T-helper 17 cell (primary cell): ENCODE measurements at places on chromosomes 5 and 9. TPM values are rescaled to one million over a fixed set of nuclear protein-coding genes. Genes with fewer than 3 reads are reported as not detected.
A peak's percentile ranks its signal among the peaks of the same experiment; 100 is the strongest.

PCDHA3 gene
- not detected for total RNA-seq

OTP gene
- total RNA-seq = not detected

ADAMTS12 gene
- total RNA-seq = not detected

GABRA6 gene
- total RNA-seq = not detected

TERT gene
- 0.80 TPM for total RNA-seq

SLC25A2 gene
- total RNA-seq = 0.70 TPM

CD274 gene
- 6.7 TPM for total RNA-seq

TAF11L10 gene
- total RNA-seq = not detected

DNA sequence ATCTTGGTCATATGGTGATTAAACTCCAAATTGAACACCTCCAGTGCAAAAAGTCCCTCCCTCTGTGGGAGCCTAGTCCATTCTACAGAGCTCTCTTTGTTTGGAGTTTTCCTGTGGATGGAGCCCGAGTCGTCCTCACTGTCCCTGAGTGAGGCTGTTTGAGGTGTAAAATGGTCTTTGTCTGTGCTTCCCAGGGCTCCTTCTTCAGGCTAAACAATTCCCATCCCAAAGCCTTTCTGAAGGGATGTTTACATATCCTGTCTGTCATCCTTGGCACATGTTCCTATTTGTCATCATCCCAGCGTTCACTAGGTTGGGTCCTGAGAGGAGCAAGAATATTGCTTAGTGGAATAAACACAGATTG is 68.9 kb downstream of the COL27A1 start:
- no peak for DNase-seq

GRCh38 chr9:76808636-76809035 is 44.4 kb downstream of the PCA3 start:
- no peak for DNase-seq

DNA sequence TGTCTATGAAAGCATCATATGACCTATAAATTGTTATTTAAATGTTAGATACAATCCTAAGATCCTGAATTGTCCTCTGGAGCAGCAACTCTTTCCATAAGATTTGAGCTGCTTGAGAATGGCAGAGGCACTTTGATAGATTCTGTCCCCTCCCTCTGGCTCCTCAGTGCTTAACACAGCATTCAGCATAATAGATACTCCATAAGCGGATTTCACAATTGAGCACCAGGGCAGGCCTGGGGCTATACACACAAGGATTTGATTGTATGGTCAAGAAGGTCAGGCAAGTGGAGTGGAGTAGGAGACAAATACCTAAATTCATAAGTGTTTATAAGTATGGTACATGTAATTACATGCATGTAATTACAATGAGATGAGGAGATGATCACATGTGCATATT is 96.3 kb downstream of the FOXD1 start:
- DNase-seq = no peak

GRCh38 chr5:134312796-134313195 is 54.2 kb downstream of the CDKL3 start:
- DNase-seq = no peak

DNA sequence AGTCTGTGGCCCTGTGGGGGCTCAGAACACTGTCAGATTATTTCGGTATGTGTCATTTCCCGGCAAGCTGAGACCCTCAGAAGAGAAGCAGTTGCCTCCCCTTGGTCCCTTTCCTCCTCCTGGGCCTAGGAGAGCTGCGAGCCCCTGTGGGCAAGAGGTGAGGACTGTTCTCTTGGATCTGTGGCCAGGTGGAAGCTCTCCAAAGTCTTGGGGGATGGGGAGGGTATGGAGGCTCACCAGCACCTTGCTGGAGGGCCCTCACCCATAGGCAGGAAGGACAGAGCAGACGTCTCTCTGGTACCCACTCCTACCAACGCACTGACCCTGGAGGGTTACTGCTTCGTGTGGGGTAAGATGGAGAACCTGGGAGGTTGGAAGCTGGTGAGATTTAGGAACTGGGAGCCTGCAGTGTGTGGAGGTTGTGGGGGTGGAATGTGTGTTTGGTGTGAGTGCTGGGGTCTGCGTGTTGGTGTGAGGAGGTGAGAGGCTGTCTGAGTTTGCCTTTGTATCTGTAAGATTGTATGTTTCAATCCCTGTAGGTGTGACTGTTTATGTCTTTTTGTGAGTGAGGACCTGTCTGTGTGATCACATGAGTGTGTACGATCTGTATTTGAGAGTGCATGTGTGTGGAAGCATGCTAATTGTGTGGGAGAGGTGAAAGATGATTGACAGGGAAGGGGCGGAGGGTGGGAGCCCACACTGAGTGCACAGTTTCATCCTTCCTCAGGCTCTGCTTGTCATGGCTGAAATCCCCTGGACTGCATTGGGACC is 52.4 kb upstream of the PSD2 start:
- DNase-seq = no peak

DNA sequence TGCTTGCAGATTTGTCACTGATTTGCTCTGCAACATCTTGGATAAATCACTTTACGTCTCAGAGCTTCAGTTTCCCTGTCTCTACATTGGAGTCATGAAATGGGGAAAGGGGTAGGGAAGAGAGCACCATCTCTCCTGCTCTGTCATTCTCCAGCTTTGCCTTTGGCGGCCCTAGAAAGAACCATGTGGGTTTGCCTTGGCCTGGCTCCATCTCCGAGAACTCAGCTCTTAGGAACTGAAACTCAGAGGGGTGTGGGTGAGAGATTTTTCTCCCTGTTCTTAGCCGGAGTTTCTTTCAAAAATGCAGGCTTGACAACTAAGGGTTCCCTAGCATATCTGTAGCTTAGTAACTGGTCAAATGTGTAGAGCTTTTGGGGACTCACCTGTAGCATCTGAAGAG is 123.5 kb downstream of the SMARCA2 start:
- no peak for DNase-seq

DNA sequence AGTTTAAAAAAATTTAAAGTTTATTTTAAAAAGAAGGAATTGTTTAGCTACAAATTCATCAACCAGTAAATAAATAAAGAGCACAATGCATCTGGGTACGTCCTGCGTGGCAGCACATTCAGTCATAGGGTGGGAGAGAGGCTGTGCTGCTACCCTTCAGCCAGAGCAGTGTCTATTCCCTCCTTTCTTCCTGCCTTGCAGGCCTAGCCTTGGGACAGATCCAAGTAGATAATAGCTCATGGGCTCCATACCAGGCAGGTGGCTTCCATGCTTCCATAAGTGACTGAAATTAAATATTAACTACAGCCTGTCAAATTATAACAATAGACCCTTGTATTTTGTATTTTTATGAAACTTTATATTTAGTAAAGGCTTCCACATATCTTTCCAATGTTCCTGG is 408.3 kb upstream of the RGMB start:
- DNase-seq = no peak

GRCh38 chr5:75108931-75109596 is 56.7 kb upstream of the GCNT4 start:
- DNase-seq = no peak

DNA sequence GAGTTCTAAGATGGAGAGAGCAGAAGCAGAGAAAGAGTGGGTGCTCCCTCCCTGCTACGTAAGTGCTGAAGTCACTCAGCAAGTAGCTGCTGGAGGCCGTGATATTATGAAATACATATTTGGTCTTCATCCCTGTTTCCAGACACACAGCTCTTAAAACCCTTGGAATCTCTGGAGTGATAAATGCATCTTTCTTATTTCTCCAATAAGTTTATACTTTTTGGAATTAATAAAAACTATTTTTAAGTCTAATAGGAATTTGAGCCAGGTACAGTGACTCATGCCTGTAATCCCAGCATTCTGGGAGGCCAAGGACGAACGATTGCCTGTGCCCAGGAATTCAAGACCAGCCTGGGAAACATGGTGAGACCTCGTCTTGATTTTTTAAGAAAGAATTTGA is 60.6 kb downstream of the AUH start:
- DNase-seq = no peak

DNA sequence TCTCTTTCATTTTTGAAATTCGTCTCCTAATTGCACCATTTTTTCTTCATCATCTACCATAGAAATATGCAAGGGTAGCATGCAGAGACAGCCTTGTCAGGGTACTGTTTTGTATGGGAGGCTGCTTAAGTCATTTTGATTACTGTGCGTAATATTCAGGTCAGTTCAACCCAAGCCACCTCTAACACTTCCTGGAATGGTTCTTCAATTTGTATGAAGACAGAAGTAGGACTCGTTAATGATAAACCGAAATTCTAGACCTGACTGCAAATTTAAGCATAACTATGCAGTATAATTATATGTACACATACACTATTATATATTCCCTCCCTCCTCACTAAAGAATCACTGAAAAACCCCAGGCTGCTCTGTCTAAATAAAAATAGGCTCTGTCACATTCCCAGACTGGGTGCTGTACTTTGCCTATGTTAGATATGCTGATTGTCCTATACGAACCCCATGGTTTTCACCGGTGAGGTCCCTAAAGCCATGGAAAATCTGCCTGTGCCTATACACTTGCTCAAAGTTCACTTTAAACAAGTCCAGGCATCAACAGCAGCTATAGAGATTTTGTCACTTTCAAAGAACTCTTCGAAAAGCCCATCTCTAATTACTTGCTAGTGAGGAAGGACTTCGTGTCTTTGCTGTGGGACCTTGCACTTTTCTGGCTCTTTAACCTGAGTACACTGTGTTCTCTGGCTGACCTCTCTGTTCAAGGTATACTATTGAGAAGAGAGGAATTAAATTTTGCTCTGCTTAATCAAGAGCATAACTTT is 352.1 kb upstream of the CD180 start:
- no peak for DNase-seq

- DNase-seq = peak; percentile 37
Measured at GRCh38 chr5:132019857-132020555, 8.5 kb upstream of the ACSL6 start.

- no peak for DNase-seq
Measured at GRCh38 chr9:71036501-71036900, 84.9 kb downstream of the TRPM3 start.

GRCh38 chr9:123584202-123585176 is 228.5 kb downstream of the CRB2 start:
- DNase-seq = no peak

GRCh38 chr5:89055015-89055694 is 172.2 kb upstream of the MEF2C start:
- DNase-seq = no peak

DNA sequence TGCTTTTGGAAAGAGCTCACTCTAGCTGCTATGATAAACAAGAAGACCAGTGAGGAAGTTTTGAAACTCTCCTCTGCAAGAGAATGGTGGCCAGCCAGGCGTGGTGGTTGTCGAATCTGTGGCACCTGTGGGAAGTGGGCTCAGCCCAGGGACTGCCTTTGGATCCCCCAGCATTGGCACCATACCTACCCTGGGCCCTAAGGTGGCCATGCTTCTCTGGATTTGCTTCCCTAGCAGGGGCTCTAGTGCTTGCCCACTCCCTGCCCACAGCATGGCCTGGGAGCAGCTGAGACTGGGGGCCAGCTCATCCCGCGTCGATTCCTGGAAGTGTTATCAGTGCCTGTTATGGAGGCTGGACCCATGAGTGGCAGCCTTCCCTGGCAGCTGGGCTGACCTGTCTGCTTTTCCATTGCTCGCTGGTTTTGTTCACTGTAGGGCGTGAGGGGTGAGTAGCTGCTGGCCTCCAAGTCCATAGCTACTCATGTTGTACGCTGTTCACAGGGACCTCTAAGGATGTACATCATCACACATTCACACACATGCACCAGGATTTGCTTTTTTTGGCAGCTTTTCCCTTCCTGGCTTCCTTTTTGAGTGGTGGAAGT is 2.3 kb downstream of the SLC22A4 start:
- DNase-seq = no peak

GRCh38 chr5:57804505-57804904 is 321.9 kb upstream of the ACTBL2 start:
- no peak for DNase-seq

- no peak for DNase-seq
Measured at GRCh38 chr9:96565671-96566497, 53.8 kb downstream of the CDC14B start.

DNA sequence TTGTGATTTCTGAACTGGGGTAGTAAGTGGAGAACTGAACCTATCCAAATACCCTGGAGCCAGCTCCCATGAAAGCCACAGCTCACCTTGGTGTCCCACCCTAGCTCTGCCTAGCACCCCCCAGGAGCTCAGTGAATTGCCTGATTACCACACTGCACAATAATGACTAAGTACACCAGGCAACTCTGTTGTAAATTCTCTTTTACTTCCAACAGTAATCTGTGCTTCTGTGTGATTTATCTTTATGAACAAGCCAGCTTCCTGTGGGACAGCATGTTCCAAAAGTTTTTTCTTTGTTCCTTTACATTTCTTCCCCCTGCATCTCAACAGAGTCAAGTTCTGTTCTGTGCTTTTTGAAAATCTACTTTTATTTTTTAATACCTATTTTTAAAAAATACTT is 22.1 kb upstream of the GRPEL2 start:
- DNase-seq = no peak

GRCh38 chr5:77266291-77266690 is 55.8 kb downstream of the PDE8B start:
- DNase-seq = no peak

DNA sequence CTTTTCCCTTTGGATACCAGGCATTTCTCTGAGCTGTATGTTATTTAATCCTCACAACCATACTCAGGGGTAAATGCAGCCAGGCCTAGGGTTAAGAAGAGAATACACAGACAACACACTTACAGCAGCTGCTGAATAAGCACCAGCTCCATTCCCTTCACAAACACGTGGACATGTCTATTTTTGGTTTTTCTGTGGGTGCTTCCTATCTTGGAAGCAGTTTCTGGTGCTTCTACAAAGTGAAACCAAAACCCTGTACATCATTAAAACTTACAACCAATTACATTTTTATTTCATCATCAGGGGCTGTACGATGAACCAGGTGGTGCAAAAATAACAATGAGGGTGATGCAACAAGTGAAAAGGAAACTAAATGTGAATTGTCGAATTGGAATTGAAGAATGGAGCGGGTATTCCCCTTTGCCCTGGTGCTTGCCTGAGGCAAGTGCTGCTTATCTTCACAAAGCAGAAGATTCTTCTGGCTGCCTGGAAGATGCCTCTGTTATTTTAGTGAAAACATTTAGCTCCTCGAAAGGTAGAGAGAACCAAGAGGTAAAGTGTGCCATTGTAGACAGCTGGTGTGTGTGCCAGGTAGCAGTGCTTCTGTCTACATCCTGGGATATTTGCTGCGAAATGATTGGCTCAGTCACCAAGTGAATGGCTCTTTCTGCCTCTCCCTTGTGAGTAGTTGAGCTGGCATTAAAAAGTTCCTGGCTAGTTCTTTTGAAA is 18.6 kb upstream of the IFNB1 start:
- peak; percentile 11 for DNase-seq

DNA sequence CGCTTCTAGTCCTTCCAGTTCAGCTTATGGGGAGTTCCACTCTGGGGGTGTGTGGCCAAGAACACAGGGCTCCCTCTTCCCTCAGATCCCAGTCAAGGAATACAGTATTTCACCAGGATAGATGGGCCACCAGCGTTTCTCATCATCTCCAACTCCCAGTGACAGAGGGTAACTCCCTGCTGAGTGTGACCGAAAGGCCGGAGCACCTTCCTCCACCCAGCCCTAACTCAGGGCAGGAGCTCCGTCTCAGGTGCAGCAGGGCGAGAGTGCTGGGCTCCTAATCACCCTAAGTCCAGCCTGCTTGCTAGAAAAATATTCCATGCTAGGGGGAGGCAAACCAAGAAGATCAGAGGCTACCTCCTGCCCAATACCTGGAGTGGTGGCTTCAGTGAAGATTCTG is 102.6 kb downstream of the ADAMTS2 start:
- DNase-seq = no peak

GRCh38 chr9:105216440-105217178 is 27.8 kb upstream of the SLC44A1 start:
- no peak for DNase-seq

GRCh38 chr9:8738945-8739344 is 939.4 kb upstream of the DMAC1 start:
- DNase-seq = no peak
